Suppressor macrophage (primary cell): ENCODE measurements at places on chromosomes 16 and 17.

DNA sequence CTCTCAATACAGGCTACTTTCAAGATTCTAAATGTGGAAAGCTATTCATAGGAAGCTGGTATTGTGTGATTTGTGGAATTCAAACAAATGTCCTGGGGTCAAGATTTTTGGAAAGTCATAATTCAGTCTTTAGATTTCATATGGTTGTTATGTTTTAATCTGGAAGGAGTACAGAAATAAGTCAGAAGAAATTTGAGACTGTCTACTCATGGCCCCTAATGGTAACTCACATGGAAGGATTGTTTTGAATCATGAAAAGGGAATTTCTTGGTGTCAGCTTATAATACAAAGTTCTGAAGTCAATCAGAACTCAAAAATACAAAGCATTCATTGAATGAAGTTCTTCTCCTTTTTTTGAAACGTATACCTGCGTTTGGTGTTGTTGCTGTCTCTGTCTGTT, 3.1 kb downstream of the KCNJ2 start:
- no peak for DNase-seq

GRCh38 chr16:58843675-58844074, 109.6 kb upstream of the GOT2 start:
- DNase-seq, result peak; percentile 39

DNA sequence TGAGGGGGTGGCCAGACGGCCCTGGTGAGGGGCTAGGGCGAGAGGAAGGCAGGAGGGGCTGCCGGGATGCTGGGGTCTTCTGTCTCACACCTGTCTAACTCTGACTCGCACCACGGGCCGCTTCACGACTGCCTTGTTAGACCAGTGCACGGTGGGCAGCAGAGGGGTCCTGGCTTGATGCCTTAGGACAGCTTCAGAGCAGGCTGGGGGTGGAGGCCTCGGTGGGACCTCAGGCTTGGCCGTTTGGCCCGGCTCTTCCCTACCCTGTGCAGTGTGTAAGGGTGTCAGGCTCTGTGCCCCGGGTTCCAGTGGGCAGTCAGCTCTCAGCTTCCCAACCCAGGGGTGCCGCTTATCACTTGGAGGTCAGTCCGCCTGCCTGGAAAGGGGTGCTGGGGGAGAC, 100.7 kb downstream of the OR1D5 start:
- no peak for DNase-seq

- no peak for DNase-seq
Observed at GRCh38 chr16:29920288-29921033, 5.6 kb downstream of the KCTD13 start.

- peak; percentile 43 for DNase-seq
Observed at GRCh38 chr17:44204441-44204882, 4.8 kb upstream of the ATXN7L3 start.

GRCh38 chr17:83071966-83072562, 7.3 kb upstream of the METRNL start:
- DNase-seq, result peak; percentile 82

DNA sequence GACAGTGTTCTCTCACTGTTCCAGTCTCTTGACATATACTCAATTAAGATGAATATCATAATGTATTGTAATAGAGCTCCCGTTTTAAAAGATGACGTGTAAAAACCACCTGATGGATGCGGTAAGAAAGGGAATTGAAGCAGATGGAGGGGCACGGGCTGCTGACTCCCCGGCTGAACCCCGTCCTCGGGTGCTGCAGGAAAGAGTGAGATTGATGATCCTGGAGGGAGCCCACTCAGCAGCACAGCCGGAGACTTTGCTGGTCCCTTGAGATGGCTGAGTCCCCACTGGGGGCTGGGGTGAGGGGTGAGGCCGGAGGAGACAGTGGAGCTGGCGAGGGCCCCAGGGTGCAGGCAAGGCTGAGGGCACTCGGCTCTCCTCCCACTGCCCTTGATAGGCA, 217.4 kb downstream of the RPTOR start:
- DNase-seq, result no peak
